NCI-H524 (cell line): ENCODE measurements at places on chromosomes 3 and 15.

- no peak for DNase-seq
These were observed 21.6 kb downstream of the ANAPC13 start for GRCh38 chr3:134464064-134464688.

GRCh38 chr3:184525337-184526087 lies 36.1 kb upstream of the EPHB3 start:
- no peak for DNase-seq

DNA sequence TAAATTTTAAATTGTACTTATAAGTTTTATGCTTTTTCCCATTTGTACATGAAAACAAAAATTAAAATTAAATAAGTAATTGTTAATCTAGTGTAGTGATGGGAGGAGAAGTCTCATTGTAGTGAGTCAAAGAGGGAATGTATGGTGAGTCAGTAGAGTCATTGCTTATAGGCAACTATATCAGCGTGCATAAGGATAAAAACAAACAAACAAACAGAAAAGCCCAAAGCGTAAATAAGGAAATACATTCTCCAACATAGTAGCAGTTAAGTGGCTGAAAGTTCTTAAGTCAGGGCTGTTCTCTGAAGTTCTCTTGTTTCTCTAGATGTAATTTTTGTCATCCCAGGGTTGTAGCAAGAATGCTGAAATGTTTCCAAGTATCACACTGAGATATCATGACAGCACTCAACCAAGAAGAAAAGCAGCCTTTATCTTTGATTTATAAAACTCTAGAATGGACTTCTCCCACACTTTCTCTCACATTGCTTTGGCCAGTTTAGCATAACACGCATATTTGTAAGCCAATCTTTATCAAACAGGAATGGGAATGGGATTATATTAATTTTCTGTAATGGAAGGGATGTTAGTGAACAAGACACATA lies 184.1 kb upstream of the TP63 start:
- no peak for DNase-seq

DNA sequence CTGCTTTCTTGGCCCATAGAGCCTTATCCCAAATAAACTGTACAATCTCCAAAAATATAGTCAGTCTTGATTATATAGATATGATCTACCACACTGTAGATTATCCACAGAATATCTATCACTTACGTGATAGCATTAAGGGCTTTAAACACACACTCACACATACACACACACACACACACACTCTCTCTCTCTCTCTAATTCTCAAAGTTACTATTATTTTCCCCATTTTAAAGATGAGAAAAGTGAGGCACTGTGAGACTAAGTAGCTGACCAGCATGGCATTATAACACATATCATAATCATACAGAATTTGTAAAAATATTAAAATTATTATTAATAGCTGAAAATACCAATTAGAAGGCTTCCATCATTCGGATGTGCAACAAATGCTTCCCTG lies 4.2 kb downstream of the TBC1D5 start:
- no peak for DNase-seq

- no peak for DNase-seq
These were observed 2.4 kb downstream of the SKOR1 start for GRCh38 chr15:67827562-67828277.

DNA sequence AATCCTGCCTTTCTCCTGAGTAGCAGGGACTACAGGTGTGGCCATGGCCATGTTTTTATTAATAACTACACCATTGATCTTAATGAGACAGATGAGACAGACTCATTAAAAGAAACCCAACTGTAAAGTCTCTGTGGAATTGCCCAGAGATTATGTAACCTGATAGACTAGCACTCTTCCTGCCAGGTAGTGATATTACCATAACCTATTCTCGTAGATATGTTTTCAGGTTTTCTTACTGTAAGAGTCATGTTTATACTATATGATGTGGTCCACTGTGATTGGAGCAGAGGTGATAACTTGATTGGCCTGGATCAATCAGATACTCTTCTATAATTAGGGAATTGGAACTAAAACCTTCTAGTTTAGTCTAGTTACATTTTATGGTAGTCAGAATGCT lies 93.7 kb downstream of the NFKBIZ start:
- no peak for DNase-seq

- DNase-seq = no peak
These were observed 116.9 kb upstream of the RAP2B start for GRCh38 chr3:153045150-153045549.

DNA sequence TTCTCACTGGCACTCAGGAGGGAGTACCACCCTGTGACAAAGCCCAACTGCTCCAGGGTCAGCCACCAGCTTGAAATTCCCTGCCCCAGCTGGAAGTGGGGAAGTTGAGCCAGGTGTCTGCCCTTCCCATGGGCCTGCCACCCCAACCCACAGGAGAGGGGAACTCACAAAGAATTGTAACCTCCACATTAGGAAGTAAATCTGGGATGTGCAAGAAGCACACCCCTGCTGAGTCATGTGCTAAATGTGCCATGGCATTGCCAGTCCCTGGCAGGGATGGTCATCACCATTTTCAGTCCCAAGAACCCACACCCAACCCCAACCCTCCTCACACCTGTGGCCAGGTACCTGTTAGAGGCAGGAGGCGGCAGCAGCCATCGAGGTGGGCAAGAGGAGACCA lies 165.2 kb upstream of the THBS1 start:
- no peak for DNase-seq

GRCh38 chr3:150384296-150385212 lies 23.5 kb upstream of the TSC22D2 start:
- no peak for DNase-seq

GRCh38 chr3:195855471-195856409 lies 44.0 kb upstream of the MUC4 start:
- no peak for DNase-seq

GRCh38 chr15:75008221-75008625 lies 12.9 kb downstream of the SCAMP5 start:
- no peak for DNase-seq
